ENCODE measurements at places on chromosomes 5 and 9.

- DNase-seq = no peak
Measured at GRCh38 chr9:6960777-6961176, 203.0 kb downstream of the KDM4C start.

DNA sequence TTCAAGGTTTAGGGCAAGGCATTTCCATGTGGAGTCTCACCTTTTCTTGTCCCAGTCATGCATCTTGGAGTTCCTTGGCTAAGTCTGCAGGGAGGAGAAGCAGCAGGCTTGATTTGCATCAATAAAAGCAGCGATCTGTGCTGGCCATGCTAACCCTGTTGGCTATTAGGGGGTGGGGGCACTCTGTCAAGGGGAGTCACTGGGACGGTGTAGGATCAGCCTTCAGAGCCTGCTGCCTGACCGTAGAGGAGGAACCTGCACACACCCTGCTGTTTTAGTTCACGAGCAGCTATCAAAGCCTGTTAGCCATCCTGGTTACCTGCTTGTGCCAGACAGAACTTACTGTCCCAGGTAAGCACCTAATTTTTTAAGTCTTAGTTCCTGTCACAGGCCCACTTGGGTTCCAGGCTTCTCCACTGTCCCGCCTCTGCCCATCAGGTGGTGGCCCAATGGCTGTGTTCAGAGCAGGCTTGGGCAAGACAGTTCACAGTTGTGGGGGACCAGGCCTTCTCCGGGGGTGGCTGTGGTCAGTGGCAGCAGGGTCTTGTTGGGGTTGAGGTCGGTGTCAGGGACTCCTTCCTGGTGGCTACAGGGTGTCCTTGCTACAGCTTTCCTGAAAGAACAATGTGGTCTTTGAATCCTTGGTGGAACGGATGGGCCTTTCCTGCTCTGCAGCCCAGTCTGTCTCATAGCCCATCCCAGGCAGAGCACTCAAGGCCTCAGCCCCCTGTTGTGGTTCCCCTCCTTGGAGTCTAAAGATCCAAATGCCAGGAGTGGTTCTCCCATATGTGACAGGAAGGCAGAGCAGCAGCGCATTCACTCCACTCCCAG is 43.7 kb downstream of the SECISBP2 start:
- DNase-seq = no peak

DNA sequence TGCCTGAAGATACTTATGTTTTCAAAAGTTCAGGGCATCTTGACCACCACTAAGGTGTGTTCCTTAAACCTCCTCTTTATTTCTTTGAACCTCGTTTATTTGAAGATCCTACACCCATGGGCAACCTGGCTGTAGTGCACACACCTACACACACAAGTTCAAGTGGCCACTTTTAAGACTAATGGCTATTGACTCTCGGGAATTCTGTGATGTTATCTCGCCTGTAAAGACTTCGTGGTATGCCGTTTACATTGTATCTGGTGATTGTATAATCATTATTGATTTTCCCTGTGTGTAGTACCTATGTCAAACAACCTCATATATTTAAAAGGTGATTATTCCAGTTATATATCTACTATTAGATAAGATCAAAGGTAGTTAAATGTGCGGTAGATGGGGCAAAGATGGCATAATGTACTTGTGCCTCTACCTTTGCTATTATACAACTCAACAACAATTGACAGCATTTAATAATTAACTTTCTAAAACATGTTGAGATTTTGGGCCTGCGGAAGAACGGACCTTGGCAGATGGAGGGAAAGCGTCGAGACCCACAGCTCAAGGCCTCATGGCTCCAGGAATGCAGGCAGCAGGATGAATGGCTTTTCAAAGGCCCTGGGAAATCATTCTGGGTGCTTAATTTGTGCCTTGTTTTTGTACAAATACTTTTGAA is 51.4 kb upstream of the IRX2 start:
- DNase-seq = no peak

DNA sequence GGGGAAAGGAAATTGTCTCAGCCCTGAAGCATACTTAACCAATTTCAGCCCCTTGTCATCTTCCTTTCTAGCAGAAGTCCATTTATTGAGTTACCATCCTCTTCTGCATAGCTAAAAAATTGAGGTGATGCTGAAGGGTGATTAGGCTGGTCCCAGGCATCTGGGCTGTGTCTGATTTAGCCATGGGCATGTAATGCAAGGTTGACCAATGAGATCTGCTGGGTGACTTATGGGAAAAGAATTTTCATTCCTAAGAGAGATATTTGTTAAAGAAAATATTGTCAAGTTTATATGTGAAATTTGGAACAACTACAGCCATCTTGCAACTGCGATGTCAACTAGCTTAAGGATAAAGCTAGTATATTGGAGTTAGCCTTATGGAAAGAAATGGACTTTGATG is 5.1 kb downstream of the ITGA2 start:
- no peak for DNase-seq
